ENCODE measurements at places on chromosomes 3 and 15. TPM values are rescaled to one million over a fixed set of nuclear protein-coding genes. Genes with fewer than 3 reads are reported as not detected.

DNA sequence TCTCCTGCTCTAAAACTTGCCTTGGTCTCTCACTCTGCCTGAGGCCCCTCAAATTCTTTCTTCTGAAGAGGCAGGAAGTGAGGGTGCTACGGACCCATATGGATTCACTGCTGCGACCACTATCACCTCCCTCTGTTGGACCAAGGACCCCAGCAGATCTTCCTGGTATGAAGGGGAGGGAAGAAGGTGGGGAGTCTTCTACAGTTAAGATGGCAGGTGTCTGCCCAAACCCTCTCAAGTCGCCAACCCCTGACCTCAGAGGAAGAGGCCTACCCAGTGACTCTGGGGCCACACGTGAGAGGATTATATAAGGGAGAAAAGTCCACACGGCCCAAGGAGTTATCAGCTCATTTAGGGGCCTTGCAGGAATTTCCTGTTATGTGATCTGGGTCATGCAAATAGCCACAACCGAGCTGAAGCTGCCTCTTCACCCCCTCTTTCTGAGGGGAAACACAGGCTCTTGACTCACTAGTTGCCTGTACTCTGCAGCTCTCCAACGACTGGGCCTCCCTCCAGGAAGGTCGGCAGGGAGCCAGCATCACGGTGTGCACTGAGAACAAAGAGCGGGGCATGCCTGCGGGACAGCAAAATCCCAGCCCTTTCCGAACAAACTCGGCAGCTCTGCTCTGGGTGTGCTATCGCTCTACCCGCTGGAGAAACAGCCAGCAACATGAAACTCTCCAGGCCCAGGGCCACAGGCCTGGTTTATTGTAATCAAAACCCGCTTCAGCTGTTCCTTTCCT lies 116.0 kb downstream of the XXYLT1 start:
- peaks cover 90% of the 10 kb centered on the region for H3K4me1 ChIP-seq
- H3K27ac ChIP-seq = peak overlapping the region; percentile 80
- H3K4me3 ChIP-seq = peak overlapping the region; percentile 27
- peak; percentile 98 for DNase-seq
- no peaks in the 10 kb centered on the region for H3K36me3 ChIP-seq

Gene KCNAB1
- total RNA-seq = 4.7 TPM

GRCh38 chr3:71311661-71312046 lies 271.9 kb downstream of the FOXP1 start:
- H3K27me3 ChIP-seq = no peaks in the 10 kb centered on the region
- DNase-seq = no peak
- no peak overlapping the region for H3K4me3 ChIP-seq
- no peaks in the 10 kb centered on the region for H3K36me3 ChIP-seq
- H3K27ac ChIP-seq = no peak overlapping the region
- peaks cover 70% of the 10 kb centered on the region for H3K4me1 ChIP-seq

GRCh38 chr3:114556657-114557213 lies 262.9 kb downstream of the TIGIT start:
- no peaks in the 10 kb centered on the region for H3K27me3 ChIP-seq
- no peak overlapping the region for H3K27ac ChIP-seq
- DNase-seq = no peak
- H3K4me1 ChIP-seq = no peaks in the 10 kb centered on the region
- no peaks in the 10 kb centered on the region for H3K36me3 ChIP-seq

DNA sequence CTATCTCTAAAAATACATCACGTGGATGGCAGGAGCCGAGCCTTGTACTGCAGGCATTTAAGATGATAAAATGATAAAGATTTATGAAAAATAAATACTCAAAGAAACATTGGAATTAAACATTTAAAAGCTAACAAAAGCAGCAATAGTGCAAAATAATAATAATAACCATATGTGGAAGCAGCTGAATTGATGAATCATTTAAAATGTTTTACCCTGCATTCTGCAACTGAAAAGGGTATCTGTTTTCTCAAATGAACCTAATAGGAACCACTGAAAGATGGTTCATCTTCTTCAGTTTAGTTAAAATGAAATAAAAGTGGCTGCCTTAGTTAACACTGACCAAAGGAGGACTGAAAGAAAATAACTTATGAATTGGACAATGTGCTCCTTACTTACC lies 436.1 kb downstream of the TUSC7 start:
- no peak overlapping the region for H3K27ac ChIP-seq
- DNase-seq = no peak
- no peaks in the 10 kb centered on the region for H3K27me3 ChIP-seq
- no peaks in the 10 kb centered on the region for H3K36me3 ChIP-seq
- H3K4me3 ChIP-seq = no peak overlapping the region
- no peaks in the 10 kb centered on the region for H3K4me1 ChIP-seq

Gene ISG20
- total RNA-seq = 5.7 TPM

DNA sequence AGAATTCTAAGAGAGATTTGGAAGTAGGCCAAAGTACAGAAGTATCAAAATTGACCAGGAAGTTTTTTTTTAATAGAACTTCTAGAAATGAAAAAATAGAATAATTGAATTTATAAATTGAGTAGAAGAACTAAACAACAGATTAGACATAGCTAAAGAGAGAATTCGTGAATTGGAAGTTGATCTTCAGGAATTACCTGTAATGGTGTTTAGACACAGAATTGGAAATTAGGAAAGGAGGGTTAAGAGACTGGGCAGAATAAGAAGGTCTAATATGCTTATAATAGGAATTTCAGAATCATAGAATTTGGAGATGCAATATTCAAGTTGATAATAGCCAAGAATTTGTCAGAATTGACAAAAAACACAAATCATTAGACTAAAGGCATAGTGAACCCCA lies 16.2 kb downstream of the ACVR2B start:
- DNase-seq = no peak
- H3K36me3 ChIP-seq = no peaks in the 10 kb centered on the region
- no peaks in the 10 kb centered on the region for H3K27me3 ChIP-seq

Gene ROBO1
- total RNA-seq = 42.7 TPM

- H3K4me1 ChIP-seq = no peaks in the 10 kb centered on the region
- no peak for DNase-seq
- H3K36me3 ChIP-seq = peaks cover 15% of the 10 kb centered on the region
- no peak overlapping the region for H3K4me3 ChIP-seq
- H3K27me3 ChIP-seq = no peaks in the 10 kb centered on the region
These were observed 59.7 kb downstream of the GRIP2 start for GRCh38 chr3:14480207-14481017.

GRCh38 chr3:8421267-8421666 lies 80.4 kb upstream of the LMCD1 start:
- no peaks in the 10 kb centered on the region for H3K27me3 ChIP-seq
- H3K27ac ChIP-seq = no peak overlapping the region
- no peak for DNase-seq
- no peak overlapping the region for H3K4me3 ChIP-seq

DNA sequence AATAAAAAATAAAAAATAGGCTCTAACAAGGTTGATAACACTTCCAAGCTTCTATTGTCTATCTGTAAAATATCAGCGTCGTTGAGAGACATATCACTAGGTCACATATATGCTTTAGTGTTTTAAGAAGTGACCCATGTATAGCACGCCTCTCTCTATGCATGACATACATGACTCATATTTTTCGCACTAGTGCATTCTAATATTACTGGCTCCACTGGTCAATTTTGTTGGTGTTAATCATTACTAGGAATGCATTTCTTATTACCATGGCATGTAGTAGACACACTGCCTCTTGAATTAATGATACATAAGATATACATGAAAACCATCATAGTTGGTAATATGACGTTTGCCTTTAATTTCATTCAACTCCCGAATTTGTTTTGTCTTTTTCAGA lies 203.1 kb downstream of the CHL1 start:
- H3K27ac ChIP-seq = no peak overlapping the region
- no peak overlapping the region for H3K4me3 ChIP-seq
- DNase-seq = no peak

- no peaks in the 10 kb centered on the region for H3K4me1 ChIP-seq
- H3K4me3 ChIP-seq = no peak overlapping the region
- no peak overlapping the region for H3K27ac ChIP-seq
- no peak for DNase-seq
These were observed 519.8 kb upstream of the GBE1 start for GRCh38 chr3:82281205-82281604.

DNA sequence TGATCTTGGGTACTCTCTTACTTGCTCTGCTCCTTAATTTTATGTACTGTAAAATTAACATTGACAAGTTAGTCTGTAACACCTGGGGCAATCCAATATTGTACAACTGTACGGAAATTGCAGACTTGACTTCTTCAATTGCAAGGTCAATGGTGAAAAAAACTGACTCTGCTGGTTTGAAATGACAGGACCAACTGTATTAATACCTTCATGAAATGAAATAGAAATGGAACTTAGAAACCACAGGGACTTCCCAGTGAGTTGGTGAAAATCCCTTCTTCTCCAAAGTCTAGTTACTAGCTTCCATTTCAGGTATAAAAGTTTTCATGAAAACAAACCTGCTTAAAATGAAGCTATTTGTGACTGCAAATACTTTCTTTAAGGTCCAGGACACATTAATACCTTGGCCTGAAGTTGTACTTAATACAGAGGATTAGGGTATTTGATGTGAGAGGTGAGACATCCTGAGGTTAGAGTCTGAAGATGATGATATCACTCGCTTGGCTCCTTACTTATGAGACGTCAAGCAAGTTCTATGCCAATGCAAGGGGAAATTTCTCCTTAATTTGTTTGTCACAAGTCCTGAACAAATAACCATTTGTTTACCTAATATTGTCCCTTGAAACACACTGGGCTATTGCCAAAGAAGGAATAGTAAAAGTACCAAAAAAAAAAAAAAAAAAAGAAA lies 226.2 kb upstream of the TP63 start:
- no peaks in the 10 kb centered on the region for H3K27me3 ChIP-seq
- no peaks in the 10 kb centered on the region for H3K36me3 ChIP-seq
- H3K4me1 ChIP-seq = no peaks in the 10 kb centered on the region
- DNase-seq = no peak

Gene PP2D1
- total RNA-seq = not detected

DNA sequence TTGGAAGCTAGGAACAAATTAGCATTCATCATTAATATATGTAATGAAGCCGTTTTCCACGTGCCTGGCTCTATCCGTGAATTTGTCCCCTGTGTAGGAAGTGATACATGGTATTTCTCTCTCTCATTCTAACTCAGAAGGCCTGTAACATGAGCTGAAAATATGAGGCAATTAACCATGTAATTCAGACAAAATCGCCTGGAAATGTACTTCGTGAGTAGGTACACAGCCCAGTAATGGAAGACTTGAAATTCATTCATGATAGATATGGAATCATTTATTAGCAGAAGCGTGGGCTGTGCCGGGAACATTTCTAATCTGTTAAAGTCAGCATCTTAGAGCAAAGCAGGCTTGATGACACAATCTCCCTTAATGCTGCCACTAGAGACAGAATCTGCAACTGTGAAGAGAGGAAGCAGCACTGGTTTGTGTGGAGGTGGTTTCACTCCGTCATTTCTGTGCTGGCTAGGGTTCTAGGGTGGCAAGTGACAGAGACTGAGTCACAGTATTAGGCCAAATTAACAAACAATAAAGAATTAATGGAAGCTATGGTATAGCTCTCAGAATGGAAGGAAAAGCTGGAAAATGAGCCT lies 225.0 kb upstream of the PROK2 start:
- no peaks in the 10 kb centered on the region for H3K4me1 ChIP-seq
- no peak overlapping the region for H3K27ac ChIP-seq
- no peaks in the 10 kb centered on the region for H3K27me3 ChIP-seq
- DNase-seq = no peak

Gene CHRNB4
- 1.4 TPM for total RNA-seq

- no peaks in the 10 kb centered on the region for H3K4me1 ChIP-seq
- no peak overlapping the region for H3K4me3 ChIP-seq
- DNase-seq = no peak
- H3K27me3 ChIP-seq = no peaks in the 10 kb centered on the region
These were observed 58.1 kb upstream of the MRPS22 start for GRCh38 chr3:139285691-139286090.

Gene RNU5B-1
- total RNA-seq = not detected

DNA sequence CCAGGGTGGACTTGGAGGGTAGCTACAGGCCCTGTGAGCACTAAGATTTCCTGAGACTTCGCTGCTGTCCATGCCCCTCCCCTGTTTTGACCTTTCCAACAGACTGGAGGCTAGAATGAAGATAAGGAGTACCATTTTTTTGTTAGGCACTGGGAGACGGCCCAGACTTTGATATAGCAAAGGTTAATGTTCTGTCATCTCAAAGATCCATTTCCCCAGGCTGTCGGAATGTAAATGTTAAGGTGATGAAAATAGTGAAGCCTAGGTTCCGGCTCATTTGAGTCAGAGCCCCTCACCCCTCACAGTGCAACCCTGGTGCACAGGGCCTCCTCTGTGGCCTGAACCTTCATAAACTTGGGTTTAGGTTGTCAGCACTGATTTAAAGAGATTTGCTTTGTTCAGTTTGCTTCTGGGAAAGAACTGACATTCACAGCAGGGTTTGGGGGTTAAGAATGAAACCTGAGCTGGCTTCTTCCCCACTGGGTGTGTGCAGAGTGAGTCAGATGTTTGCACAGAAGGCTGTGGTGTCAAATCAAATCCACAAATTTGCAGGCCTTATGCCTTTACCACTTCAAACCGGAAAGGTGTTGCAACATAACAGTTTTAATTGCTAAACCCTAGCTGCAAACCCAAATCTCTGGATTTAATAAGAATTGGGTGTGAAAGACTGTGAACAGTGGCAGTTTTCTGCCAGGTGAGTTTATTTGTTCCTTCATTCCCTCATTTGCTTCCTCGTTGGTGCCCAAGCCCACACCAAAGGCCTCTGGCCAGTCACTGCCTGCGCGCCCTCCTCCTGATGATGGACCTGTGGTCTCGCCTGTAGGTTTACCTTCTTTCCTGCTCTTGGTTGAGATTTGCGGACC lies 20.6 kb upstream of the KCTD6 start:
- no peak for DNase-seq
- no peaks in the 10 kb centered on the region for H3K27me3 ChIP-seq
- peak overlapping the region; percentile 38 for H3K27ac ChIP-seq
- H3K4me3 ChIP-seq = no peak overlapping the region
- H3K36me3 ChIP-seq = no peaks in the 10 kb centered on the region

DNA sequence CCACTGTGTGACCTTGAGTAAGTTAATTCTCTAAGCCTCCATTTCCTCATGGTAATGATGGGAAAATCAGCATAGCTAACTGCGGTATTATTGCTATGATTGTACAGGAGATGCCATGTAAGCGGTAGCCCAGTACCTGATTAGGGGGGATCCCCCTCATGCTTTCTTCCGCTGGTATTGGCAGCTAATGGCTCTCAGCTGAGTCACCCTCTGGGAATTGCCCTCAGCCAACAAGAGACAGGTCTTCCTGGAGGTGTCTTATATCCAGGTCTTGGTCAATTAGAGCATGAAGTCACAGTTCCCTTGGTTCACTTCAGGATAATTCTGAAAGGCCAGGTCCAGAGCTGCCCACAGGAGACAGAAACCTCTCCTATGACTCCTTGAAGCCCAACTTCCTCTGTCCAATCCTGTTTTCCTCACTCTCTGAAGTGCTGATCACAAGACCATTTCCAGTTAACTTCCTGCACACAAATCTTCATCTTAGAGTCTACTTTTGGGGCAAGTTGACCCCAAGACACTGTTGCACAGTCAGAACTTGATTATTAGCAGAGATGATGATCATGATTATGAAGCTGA lies 724.7 kb upstream of the ZNF385D start:
- no peaks in the 10 kb centered on the region for H3K36me3 ChIP-seq
- H3K4me1 ChIP-seq = no peaks in the 10 kb centered on the region
- no peak overlapping the region for H3K4me3 ChIP-seq
- no peak overlapping the region for H3K27ac ChIP-seq

- no peak overlapping the region for H3K4me3 ChIP-seq
- H3K27ac ChIP-seq = no peak overlapping the region
- no peaks in the 10 kb centered on the region for H3K4me1 ChIP-seq
- DNase-seq = no peak
These were observed 65.9 kb downstream of the POLR2M start for GRCh38 chr15:57772223-57772957.

Gene MST1R
- total RNA-seq = 1.2 TPM

Gene DNASE1L3
- 0.82 TPM for total RNA-seq

Measured in sigmoid colon (tissue), 7 donors.